MV-4-11 (cell line): ENCODE measurements at places on chromosomes 1 and 21.

GRCh38 chr1:112363636-112364035 lies 32.4 kb upstream of the CTTNBP2NL start:
- DNase-seq: no peak

DNA sequence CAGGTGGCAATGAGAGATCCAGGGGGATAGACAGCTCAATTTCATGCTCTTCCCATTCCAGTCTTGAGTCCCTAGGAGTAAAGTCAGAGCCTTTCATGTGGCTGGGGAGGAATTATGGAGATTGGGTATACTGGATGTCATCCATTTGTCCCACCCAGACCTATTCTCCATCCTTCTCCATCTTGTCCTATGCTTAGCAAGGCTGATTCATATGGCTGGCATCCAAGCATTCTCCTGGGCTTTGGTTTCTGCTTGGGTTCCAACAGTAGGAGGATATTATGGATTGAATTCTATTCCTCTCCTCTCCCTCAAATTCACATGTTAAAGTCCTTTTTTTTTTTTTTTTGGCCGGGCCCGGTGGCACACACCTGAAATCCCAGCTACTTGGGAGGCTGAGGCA lies 3.8 kb upstream of the CDC20 start:
- DNase-seq: no peak

DNA sequence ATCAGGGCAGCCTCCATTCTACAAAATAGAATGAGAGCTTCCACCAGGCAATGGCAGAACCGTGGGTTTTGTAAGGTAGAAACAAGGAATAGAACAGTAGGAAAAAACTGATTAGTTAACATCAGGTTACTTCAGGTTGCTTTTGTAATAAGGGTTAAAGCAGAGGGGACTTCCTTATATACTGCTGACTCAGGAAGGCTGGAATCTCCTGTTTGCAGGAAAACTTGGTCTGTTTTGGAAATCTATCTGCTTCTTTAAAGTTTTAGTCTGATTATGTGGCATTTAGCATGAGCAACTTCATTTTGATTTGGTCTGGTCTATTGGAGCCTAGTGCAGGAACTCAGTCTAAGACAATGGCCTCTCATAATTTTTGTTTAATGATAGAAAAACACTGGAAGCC lies 32.7 kb upstream of the RAB4A start:
- DNase-seq: no peak

DNA sequence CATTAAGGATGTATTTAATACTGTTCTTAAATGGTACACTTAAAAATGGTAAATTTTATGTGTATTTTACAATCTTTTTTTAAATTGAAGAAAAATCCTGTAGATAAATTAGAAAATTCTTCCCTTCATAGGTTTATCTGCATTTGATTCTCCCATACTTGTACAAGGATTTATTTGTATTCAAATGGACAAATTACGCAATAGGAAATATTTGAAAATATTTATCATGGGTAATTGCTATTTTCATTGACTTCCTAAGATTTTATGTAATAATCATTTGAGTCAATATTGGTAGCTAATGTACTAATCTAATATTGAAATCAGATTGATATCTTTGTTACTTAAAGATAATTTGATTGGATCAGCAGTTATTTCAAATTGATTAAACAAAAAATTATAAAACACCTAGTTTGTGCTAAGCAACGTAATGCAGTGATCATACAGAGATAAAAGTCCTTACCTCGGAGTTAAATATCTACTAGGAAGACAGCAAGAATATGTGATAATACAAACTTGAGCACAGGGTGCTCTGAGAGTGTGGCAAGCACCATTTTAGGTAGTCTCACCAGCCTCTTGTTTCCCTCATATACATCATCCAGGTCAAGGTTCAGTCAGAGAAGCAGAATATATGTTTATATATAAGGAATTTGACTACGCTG lies 11.3 kb upstream of the C1orf162 start:
- DNase-seq: no peak

GRCh38 chr1:202189001-202189790 lies 4.4 kb upstream of the LGR6 start:
- DNase-seq: peak; percentile 55

GRCh38 chr1:37513795-37514349 lies 694 bp downstream of the MEAF6 start:
- DNase-seq: no peak

DNA sequence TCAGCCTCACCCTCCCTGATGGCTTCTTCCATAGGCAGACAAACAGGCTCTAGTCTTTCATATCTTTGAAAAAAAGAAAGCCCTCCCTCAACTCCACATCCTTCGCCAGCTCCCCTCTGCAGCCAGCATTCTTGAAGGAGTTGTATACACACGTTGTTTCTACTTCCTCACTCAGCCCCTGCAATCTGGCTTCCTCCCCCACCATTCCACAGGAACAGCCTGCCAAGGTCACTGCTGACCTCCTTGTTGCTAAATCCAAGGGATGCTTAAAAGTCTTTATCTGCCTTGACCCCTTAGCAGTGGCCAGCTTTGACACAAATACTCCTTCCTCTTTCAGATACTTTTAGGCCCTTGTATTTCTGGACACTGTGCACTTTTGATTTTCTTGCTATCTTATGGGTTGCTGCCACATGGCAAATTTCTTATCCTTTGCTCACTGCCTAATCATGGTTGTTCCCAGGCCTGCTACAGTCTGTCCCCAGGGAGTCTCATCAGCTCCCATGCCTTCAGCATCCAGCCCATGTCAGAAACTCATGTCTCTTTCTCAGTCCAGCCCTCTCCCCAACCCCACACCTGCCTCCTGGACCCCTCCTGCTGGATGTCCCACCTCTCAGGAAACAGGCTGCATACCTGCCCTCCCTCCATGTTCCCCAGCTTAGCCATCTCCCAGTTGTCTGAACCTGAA lies 8.3 kb downstream of the FAM229A start:
- DNase-seq: peak; percentile 43

DNA sequence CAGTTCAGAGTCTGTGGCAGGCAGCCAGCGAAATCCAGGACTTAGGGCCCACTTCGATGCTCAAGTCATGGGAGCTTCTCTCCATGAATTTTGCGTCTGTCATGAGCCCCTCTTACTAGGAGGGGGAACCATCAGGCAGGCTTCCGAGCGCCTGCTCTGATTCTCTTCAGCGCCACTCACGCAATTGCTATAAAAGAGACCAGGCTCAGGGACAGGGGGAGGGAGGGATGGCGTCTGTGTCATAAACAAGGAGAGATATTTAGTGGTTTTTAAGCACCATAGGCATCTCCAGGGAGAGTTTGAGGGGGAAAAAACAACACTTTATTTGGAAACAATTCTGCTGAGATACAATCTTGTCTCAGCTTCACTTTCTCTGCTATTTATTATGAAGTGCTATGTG lies 60.6 kb downstream of the NAV1 start:
- DNase-seq: no peak

DNA sequence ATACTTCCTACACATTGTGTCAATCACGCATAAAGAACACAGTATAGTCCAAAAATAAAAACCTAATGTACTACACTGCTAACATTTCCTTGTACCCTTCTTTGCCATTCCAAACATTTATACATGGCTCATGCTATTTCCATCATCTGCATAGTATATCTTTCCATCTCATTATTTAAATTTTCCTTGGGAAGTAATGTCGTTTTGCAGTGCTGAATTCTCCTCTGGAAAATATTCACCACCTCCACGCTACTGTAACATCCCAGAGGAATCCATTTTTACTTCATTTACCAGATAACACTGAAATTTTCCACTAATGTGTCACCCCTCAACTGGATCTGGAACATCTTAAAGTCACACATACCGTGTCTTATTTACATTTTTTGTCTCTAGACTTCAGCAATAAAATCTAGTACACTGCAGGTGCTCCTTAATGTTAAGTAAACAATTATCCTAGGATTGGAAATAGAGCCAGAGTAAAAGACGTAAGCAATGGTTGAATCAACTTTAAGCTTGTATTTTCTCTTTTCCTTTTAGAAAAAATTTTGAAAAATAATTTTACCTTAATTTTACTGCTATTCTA lies 881.0 kb downstream of the AMY1C start:
- no peak for DNase-seq

- DNase-seq: no peak
Measured at GRCh38 chr1:55015123-55015522, 16.4 kb downstream of the BSND start.

GRCh38 chr1:160129046-160129445 lies 13.5 kb downstream of the ATP1A2 start:
- DNase-seq: no peak

GRCh38 chr1:62991152-62991551 lies 207.2 kb downstream of the ATG4C start:
- no peak for DNase-seq

GRCh38 chr1:200493344-200493743 lies 83.5 kb upstream of the ZNF281 start:
- no peak for DNase-seq

- no peak for DNase-seq
Measured at GRCh38 chr1:236148470-236148845, 6.1 kb downstream of the GPR137B start.

DNA sequence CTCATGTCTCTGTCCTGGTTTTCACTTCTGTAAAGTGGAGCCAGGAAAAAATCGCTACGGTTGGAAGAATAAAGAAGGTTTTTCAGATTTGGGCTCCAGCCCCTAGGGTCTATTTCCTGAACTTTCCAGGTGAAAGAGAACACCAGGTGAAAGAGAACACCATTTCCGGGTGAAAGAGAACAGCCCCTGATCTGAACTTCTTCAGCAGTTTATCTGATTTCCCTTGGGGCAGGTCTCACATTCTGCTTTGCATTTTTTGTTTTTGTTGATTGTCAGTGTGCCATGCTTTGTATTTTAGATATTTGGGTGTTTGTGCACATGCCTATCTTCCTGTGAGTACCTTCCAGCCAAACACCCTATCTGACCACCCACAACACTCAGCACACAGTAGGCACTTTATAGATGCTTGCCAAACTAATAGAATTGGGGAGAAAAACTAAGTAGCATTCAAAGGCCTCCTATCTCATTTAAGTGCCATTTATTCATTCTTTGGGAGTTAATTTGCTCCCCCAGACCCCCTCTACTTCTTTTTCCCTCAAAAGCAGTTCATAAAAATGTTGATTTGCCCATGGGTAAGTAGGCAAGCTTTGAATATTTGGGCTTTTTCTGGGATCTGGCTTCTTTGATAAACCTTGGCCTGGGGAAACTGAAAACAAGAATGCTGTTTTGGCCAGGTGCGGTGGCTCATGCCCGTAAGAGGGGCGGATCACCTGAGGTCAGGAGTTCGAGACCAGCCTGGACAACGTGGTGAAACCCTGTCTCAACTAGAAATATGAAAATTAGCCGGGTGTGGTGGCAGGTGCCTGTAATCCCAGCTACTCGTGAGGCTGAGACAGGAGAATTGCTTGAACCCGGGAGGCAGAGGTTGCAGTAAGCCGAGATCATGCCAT lies 2.2 kb downstream of the NAV1 start:
- DNase-seq: no peak

- no peak for DNase-seq
Measured at GRCh38 chr1:245209658-245210435, 55.1 kb downstream of the KIF26B start.

GRCh38 chr1:15849775-15850324 lies 2.3 kb downstream of the SPEN start:
- peak; percentile 80 for DNase-seq

DNA sequence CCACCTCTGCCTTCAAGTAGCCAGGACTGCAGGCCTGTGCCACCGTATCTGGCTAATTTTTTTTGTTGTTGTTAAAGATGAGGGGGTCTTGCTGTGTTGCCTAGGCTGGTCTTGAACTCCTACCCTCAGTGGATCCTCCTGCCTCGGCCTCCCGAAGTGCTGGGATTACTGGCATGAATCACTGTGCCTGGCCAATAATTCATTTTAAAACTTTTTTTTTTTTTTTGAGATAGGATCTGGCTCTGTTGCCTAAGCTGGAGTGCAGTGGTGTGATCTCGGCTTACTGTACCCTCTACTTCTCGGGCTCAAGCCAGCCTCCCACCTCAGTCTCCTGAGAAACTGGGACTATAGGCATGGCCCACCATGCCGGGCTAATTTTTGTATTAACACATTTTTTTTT lies 3.5 kb downstream of the CDC73 start:
- no peak for DNase-seq

- no peak for DNase-seq
Measured at GRCh38 chr1:78730054-78730453, 80.4 kb downstream of the IFI44 start.

- peak; percentile 16 for DNase-seq
Measured at GRCh38 chr1:93346421-93346993, 800 bp downstream of the DR1 start.

GRCh38 chr1:146021050-146021445 lies 487 bp downstream of the HJV start:
- DNase-seq: no peak

GRCh38 chr1:92511541-92511940 lies 24.8 kb upstream of the GFI1 start:
- DNase-seq: no peak

- DNase-seq: no peak
Measured at GRCh38 chr1:230368363-230368762, 57.8 kb downstream of the PGBD5 start.

GRCh38 chr1:6317098-6317760 lies 56.3 kb upstream of the GPR153 start:
- no peak for DNase-seq

DNA sequence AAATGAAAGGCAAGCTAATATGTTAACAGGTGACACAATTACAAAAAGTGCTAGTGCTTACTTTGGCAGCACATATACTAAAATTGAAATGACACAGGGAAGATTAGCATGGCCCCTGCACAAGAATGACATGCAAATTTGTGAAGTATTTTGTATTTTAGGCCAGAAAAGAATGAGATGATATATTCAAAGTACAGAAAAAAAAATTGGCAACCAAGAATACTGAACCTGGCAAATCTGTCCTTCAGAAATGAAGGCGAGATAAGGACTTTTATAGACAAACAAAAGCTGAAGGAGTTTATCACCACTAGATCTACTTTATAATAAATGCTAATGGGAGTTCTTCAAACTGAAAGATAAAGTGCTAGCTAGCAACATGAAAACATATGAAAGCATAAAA lies 350.0 kb upstream of the POU3F1 start:
- DNase-seq: no peak

DNA sequence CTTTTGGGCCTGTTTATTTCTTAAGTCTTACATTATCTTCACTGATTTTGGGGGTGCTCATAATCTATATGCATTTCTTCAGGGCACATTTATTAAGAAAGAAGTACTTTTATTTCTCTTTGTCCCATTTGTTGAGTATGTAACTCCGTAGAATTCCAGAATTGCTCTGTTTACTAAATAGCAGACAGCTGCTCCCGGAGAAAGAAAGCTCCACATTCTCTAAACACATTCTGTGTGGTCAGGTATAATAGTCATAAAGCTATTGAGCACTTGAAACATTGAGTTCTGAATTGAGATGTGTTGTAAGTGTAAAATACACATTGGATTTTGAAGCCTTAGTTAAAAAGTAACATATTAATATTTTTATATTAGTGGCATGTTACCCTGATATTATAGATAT lies 206.5 kb downstream of the SPATA17 start:
- DNase-seq: no peak

- no peak for DNase-seq
Measured at GRCh38 chr1:203088441-203088840, 2.6 kb upstream of the MYOG start.

DNA sequence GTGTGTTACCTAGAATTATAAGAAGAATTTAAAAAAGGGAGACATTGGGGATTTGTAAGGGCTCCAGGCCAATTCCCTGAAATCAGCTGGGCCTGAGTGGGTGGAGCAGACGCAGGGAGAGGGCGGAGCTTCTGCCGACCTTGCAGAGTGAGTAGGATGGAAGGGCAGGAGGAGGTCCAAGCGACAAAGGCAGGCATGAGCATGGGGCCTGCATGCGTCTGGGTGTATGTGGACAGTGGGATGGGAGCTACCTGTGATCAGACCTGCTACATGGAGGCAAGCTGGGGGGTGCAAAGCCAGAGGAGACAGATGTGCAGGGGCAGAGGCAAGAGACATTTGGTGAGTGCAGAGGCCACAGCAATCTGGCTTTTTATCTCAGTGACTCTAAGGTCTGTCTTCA lies 105.3 kb upstream of the OLIG2 start:
- no peak for DNase-seq
